Trophoblast cell (in vitro differentiated cells and primary cell): ENCODE measurements at places on chromosomes 4 and X.

GRCh38 chr4:128288689-128289106 lies 1.1 kb upstream of the PGRMC2 start:
- DNase-seq: peak; percentile 79
- no peaks in the 10 kb centered on the region for H3K36me3 ChIP-seq
- peak overlapping the region; percentile 95 for H3K27ac ChIP-seq
- peak overlapping the region; percentile 79 for H3K4me3 ChIP-seq

- no peak overlapping the region for H3K27ac ChIP-seq
- DNase-seq: peak; percentile 6
Measured at GRCh38 chr4:47705326-47705981, 132.4 kb downstream of the CORIN start.

DNA sequence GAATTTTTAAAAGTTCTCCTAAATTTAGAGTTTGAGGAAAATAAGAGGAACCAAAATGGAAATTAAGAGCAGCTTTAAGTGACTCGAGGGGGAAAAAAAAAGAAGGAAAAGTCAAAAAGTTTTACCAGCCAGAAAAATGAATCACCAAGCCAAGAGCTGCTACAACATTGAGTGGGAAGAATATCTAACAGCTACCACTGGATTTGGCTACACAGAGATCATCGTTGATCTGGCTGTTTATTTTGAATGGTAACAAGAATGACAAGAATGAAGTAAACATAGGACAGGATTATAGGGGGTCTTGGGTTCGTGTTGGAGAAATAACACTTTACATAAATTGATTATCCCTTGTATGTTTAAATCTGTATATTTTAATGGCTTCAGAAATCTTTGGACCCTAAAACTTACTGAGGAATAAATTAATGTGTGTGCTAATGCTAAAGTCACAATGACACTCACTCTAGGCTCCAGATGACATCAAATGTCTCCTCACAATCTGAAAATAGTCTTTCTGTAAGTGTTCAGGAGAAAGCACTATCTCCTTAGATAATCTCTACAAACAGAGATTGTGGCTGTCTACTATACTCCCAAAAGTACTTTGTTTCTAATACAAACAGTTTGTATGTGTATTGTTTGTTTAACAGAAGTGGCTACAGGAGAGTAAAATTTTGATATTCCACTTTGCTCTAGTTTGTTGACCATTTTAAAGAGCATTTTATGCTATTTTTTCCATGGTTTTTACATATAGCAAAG lies 3.1 kb upstream of the CSN3 start:
- no peak overlapping the region for H3K27ac ChIP-seq
- no peaks in the 10 kb centered on the region for H3K27me3 ChIP-seq
- H3K4me3 ChIP-seq: no peak overlapping the region
- H3K36me3 ChIP-seq: no peaks in the 10 kb centered on the region
- DNase-seq: no peak
- no peaks in the 10 kb centered on the region for H3K4me1 ChIP-seq

GRCh38 chr4:114613560-114613959 lies 15.0 kb downstream of the UGT8 start:
- no peaks in the 10 kb centered on the region for H3K4me1 ChIP-seq
- H3K4me3 ChIP-seq: no peak overlapping the region
- no peaks in the 10 kb centered on the region for H3K27me3 ChIP-seq
- no peak overlapping the region for H3K27ac ChIP-seq
- DNase-seq: no peak

- no peaks in the 10 kb centered on the region for H3K27me3 ChIP-seq
- H3K27ac ChIP-seq: no peak overlapping the region
- H3K4me3 ChIP-seq: no peak overlapping the region
Measured at GRCh38 chrX:130746077-130746476, 156.9 kb downstream of the ENOX2 start.

GRCh38 chr4:184688005-184688404 lies 38.5 kb downstream of the PRIMPOL start:
- H3K27me3 ChIP-seq: no peaks in the 10 kb centered on the region
- H3K36me3 ChIP-seq: no peaks in the 10 kb centered on the region
- no peak for DNase-seq
- no peak overlapping the region for H3K27ac ChIP-seq
- H3K4me3 ChIP-seq: no peak overlapping the region
- H3K4me1 ChIP-seq: peaks cover 4% of the 10 kb centered on the region

DNA sequence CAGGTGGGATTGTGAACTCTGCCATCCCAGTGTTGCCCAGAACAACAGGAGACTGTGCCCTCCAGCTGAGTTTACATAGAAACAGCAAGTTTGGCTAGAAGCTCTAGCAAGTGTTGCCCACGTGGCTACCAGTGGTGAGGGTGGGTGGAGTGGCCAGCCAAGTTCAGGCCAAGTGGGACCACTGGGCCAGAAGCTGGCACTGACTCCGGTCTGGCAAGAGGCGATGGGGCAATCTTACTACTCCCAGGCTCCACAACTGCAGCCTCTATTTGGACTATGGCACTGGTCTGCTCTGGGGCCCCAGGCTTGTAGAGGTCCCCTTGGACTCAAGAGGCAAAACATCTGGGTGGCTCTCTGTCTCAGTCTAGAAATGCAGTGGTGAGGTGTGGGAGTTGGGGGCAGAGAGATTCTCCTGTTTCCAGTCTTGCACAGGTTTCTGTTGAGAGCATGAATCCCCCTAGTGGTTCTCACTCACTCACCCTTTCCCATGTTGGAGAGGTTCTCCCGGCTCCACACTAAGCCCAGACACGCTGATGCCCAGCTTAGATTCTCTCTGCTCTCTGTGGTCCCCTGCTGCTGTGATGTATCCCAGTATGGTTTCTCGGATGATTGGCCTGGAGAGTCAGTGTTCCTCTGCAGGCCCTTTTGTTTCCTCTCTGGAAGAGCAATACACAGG lies 615.3 kb downstream of the PDHA2 start:
- no peak overlapping the region for H3K27ac ChIP-seq
- H3K4me3 ChIP-seq: no peak overlapping the region
- no peaks in the 10 kb centered on the region for H3K27me3 ChIP-seq

GRCh38 chr4:104486716-104487504 lies 7.8 kb downstream of the CXXC4 start:
- H3K36me3 ChIP-seq: no peaks in the 10 kb centered on the region
- H3K27me3 ChIP-seq: peaks cover 4% of the 10 kb centered on the region
- no peak overlapping the region for H3K4me3 ChIP-seq
- no peak for DNase-seq

DNA sequence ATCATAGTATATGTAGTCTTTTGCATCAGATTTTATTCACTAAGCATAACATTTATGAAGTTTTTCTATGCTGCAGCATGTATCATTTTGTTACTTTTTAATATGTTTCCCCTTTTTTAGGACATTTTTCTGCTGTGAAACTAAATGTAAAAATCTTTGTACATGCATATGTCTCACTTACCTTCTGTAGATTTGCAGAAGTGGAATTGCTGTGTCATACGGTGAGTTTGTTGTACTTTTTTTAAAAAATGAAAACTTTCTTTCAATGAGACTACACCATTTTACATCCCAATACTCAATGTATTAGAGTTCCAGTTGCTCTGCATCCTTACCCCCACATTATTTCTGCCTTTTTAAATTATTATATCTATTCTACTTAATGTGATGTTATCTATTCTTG lies 868.9 kb downstream of the PDHA2 start:
- no peak overlapping the region for H3K27ac ChIP-seq
- H3K36me3 ChIP-seq: no peaks in the 10 kb centered on the region
- H3K27me3 ChIP-seq: no peaks in the 10 kb centered on the region
- H3K4me3 ChIP-seq: no peak overlapping the region
- DNase-seq: no peak
- H3K4me1 ChIP-seq: no peaks in the 10 kb centered on the region

- no peaks in the 10 kb centered on the region for H3K27me3 ChIP-seq
- no peaks in the 10 kb centered on the region for H3K36me3 ChIP-seq
- H3K4me3 ChIP-seq: no peak overlapping the region
- DNase-seq: no peak
- no peak overlapping the region for H3K27ac ChIP-seq
Measured at GRCh38 chrX:13791145-13791544, 25.7 kb downstream of the GPM6B start.

GRCh38 chrX:34144246-34144645 lies 12.1 kb upstream of the FAM47A start:
- H3K4me1 ChIP-seq: no peaks in the 10 kb centered on the region
- no peaks in the 10 kb centered on the region for H3K36me3 ChIP-seq
- no peak for DNase-seq
- H3K27ac ChIP-seq: no peak overlapping the region
- H3K4me3 ChIP-seq: no peak overlapping the region
- no peaks in the 10 kb centered on the region for H3K27me3 ChIP-seq

- DNase-seq: no peak
- no peaks in the 10 kb centered on the region for H3K36me3 ChIP-seq
- H3K27ac ChIP-seq: no peak overlapping the region
Measured at GRCh38 chr4:16893141-16893651, 5.2 kb downstream of the LDB2 start.

- no peaks in the 10 kb centered on the region for H3K27me3 ChIP-seq
- H3K4me3 ChIP-seq: no peak overlapping the region
- H3K4me1 ChIP-seq: no peaks in the 10 kb centered on the region
- H3K36me3 ChIP-seq: no peaks in the 10 kb centered on the region
Measured at GRCh38 chr4:105158837-105159236, 12.2 kb downstream of the TET2 start.

DNA sequence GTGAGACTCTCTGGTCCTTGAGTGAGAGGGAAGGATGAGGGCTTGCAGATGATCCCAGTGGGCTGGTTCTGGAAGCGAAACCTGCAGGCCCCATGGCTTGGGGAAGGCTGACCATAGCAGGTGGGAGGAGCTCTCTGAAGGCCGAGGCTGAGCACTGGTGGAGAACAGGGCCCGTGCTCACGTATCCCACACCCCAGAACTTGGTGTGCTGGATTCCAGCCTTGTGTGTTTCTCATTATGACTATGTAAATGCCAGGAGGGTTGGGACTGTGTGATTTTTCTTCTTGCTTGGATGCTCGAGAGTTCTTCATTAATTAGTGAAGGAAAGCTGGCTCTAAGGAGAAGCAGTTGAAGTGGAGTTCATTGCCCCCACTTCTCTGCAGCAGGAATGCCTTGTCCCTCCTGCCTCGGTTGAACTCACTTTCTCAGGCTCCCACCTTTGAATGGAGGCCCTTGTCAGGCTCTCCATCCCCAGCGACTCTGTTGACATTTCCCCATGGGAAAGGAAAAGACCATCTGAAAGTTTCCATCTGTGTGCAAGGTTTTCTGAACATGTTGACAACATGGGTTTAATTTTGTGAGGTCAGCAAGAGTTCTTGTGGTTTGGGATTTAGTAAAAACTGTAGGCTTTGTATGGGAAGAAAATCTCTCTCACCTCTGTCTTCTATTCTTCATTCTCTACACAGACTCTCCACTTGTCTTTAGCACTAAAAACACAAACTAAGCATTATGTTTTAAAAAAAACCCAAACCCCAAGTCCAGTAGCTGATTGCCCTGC lies 57.7 kb downstream of the TBL1X start:
- H3K36me3 ChIP-seq: no peaks in the 10 kb centered on the region
- H3K4me3 ChIP-seq: no peak overlapping the region
- no peak overlapping the region for H3K27ac ChIP-seq
- DNase-seq: no peak
- H3K4me1 ChIP-seq: peaks cover 4% of the 10 kb centered on the region

DNA sequence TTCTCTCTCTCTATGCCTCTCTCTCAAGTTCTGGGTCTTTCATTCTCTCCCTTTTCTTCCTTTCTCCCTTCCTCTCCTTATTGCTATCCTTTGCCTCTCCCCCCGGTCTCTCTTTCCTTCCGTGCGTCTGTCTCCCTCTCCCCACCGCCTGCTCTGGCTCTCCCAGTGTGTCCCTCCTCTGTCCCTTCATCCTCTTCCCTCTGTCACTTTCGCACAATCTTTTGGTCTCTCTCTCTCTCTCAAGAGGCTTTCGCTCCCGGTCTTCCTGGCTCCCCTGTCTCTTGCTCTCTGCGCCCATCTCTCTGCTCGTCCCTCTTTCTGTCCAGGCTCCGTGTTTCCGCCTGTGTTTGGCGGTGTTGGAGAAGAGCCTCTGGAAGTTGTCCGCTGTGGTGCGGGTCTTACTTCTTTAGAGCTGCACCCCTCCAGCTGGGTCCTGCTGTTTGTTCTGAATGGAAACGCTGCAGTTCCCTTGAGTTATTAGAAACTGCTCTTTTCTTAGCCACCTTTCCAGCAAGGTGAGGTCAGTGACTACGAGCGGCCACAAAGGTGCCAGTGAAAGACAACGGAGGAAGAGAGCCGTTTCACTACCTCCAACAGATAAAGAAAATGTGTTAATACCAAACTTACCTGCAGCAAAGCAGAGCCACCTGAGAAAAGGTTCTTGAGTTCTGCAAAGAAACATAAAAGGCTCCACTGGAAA lies 1.1 kb downstream of the BMPR1B start:
- peak; percentile 16 for DNase-seq
- peak overlapping the region; percentile 52 for H3K4me3 ChIP-seq
- peaks cover 7% of the 10 kb centered on the region for H3K27me3 ChIP-seq
- H3K36me3 ChIP-seq: no peaks in the 10 kb centered on the region
- no peak overlapping the region for H3K27ac ChIP-seq

GRCh38 chr4:175560604-175561003 lies 251.5 kb downstream of the GPM6A start:
- no peaks in the 10 kb centered on the region for H3K36me3 ChIP-seq
- H3K27me3 ChIP-seq: no peaks in the 10 kb centered on the region
- DNase-seq: peak; percentile 12
- no peaks in the 10 kb centered on the region for H3K4me1 ChIP-seq
- no peak overlapping the region for H3K27ac ChIP-seq

- peak; percentile 45 for DNase-seq
- H3K4me3 ChIP-seq: peak within 1 kb of the TSS; percentile 86
- no peaks in the 10 kb centered on the region for H3K27me3 ChIP-seq
- H3K4me1 ChIP-seq: peaks cover 7% of the 10 kb centered on the region
- peak within 1 kb of the TSS; percentile 71 for H3K27ac ChIP-seq
Measured at GRCh38 chr4:156971676-156972378, at the start of gene PDGFC. PDGFC (minus strand) TSS chr4:156971799; CDS start chr4:156970903, 896 bp downstream.

DNA sequence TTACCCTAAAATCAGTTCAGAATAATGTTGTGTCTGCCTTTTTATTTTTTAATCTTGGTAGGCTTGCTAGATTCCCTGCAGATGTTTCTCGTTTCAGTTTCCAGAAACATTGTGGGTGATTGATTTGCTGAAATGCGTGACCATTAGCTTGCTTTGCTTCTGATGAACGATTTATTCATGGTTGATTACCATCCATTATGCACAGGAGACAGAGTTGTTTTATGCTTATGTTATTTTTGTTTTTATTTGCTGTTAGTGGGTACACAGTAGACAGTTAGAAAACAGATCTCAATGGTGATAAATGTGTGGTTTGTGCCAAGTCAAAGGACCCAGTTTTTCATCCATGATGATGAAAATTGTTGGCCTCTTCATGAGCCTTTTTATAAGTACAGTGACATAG lies 455.6 kb upstream of the BOD1L1 start:
- no peak overlapping the region for H3K4me3 ChIP-seq
- H3K27ac ChIP-seq: no peak overlapping the region
- DNase-seq: no peak
- H3K4me1 ChIP-seq: no peaks in the 10 kb centered on the region
- no peaks in the 10 kb centered on the region for H3K36me3 ChIP-seq

- no peak overlapping the region for H3K27ac ChIP-seq
- H3K4me1 ChIP-seq: no peaks in the 10 kb centered on the region
- no peaks in the 10 kb centered on the region for H3K27me3 ChIP-seq
- peak; percentile 3 for DNase-seq
Measured at GRCh38 chrX:10900585-10901289, 210.4 kb upstream of the HCCS start.
